ENCODE measurements at places on chromosomes 5 and 9.

DNA sequence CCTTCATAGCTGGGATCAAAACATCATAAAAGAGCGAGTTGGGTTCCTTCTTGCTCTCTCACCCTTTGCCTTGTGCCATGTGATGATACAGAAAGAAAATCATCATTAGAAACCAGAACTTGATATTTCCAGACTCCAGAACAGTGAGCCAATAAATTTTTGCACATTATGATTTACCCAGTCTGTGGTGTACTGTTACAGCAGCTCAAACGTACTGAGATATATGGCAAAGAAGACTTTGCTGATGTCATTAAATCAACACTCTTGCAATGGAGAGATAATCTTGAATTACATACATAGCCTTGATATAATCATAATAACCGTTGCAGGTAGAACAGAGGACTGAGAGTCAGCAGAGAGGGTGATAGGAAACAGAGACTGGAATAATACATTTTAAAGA lies 1271.6 kb downstream of the CDH12 start:
- DNase-seq, result no peak

DNA sequence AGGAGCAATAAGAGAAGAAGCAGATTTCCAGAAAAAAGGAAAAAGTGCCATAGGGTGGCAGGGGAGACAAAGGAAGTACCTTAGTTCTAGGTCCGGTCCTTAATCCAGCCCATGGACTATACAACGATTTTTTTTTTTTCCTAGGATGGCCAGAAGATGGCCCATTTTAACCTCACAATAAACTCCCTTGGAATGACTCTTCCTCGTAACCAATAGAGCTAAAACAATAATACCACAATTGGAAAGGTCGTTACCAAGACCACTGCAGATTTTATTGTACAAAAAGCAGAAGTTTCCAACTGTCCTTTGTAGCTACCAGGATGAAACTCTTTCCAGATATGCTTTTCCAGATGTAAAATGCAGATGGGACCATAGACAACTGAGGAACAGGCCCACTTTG lies 34.4 kb upstream of the SSBP2 start:
- DNase-seq, result no peak

DNA sequence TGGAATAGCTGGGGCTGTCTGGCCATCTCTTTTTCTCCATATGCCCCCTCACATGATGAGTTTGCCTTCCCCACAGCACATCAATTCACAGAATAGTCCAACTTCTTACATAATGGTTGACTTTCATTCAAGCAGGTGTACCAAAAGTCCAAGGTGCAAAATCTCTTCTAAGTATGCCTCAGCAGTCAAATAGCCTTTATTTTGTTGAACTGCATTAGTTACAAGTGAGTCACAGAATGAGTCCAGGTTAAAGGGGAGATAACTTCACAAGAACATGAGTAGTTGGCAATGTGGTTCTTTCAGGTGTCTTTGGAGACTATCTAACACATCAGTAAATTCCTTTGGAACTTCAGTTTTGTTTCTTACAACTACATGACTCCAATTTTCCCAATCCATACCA lies 672.5 kb downstream of the PRELID2 start:
- no peak for DNase-seq

DNA sequence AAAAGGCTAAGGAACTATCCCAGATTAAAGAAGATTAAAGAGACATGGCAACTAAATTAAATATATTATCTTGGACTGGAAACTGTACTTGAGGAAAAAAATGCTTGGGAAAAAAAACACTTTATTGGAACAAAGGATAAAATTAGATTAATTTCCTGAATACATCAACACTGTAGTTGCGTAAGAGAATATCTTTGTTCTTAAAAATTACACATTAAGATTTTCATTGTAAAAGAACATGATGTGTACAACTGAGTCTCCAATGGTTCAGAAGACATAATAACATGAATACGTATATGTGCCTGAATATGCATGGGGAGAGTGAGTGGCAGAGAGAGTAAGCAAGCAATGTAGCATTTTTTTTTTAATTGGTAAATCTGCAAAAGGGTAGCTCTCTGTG lies 2.8 kb downstream of the AP3B1 start:
- DNase-seq, result no peak

DNA sequence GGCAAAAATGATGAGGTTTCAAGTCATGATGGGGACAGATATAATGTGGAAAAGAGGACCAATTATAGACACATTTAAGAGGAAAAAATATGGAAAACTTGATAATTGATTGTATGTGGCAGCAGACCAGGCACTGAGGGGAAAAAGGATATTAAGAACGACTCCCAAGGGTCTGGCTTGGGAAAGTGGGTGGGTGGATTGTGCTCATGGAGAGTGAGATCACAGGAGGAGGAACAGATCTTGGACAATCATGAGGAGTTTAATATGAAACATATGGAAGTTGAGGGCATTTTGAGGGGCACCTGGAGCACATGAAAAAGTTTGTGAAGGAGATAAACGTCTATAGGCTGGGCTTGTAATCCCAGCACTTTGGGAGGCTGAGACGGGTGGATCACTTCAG lies 454.3 kb upstream of the KLF4 start:
- DNase-seq, result no peak

- DNase-seq, result no peak
Measured at GRCh38 chr9:19920401-19920800, 131.6 kb upstream of the SLC24A2 start.

All from activated CD8-positive, alpha-beta memory T cell treated with anti-CD3 and anti-CD28 coated beads for 1 hour (primary cell).